Activated naive CD8-positive, alpha-beta T cell treated with anti-CD3 and anti-CD28 coated beads, Interleukin-2, amount 10 ng/mL, durations not matched to agents 7 days and 5 days (primary cell): ENCODE measurements at places on chromosomes 1 and 21.

DNA sequence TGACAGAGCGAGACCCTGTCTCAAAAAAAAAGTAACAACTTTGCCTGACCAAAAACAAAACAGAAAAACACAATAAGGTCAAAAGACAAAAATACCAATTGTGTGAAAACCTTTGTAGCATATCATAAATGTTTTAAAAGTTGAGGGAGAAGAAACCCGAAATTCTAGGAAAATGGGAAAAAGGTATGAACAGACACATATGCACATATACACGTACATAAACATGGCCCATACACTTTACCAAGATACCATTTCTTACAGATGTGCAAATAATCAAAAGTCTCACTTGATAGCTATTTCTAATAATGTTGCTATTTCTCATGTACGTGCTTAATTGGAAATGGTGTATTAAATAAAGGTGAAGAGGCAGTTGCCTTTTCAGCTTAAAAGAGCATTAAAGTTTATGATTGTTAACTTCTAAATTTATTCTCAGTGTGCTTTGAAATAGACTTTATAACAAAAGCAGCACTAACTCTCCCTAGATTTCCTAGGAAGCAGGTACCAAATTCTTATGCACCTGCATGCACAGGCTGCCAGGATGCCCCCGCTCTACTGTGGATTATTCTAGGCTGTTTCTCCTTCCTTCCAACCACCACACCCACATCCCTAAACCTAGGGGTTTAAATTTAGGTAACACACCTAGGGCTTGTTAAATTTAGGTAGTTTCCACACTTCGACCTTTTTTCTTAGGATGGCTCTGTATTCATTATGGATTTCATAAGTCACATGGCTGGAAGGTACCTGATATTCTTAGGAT lies 33.8 kb downstream of the ADARB1 start:
- DNase-seq = no peak

- DNase-seq = no peak
These were observed 210.4 kb downstream of the USH2A start for GRCh38 chr1:216212826-216213225.

GRCh38 chr1:100452641-100453040 lies 85.3 kb upstream of the GPR88 start:
- no peak for DNase-seq

GRCh38 chr1:234963180-234963903 lies 165.3 kb downstream of the TOMM20 start:
- peak; percentile 86 for DNase-seq

GRCh38 chr1:181187337-181188126 lies 99.0 kb downstream of the IER5 start:
- no peak for DNase-seq

DNA sequence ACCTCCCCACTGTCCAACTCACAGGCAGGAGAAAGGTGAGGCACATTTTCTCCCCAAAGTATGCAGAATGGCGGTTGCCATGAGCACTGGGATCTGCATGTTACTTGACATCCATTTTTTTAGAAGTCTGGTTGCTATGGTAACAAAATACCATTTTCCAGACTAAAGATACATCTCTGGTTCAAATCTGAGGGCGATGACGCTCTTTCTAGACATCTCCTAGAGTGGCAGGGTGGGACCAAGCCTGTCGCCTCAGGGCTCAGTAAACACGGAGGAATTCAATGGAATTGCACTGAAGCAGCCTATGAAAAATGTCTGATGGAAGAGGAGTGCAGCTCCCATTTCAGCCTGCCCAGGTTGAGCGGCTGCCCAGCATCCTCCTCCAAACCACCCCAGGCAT lies 21.5 kb upstream of the FAM43B start:
- no peak for DNase-seq

DNA sequence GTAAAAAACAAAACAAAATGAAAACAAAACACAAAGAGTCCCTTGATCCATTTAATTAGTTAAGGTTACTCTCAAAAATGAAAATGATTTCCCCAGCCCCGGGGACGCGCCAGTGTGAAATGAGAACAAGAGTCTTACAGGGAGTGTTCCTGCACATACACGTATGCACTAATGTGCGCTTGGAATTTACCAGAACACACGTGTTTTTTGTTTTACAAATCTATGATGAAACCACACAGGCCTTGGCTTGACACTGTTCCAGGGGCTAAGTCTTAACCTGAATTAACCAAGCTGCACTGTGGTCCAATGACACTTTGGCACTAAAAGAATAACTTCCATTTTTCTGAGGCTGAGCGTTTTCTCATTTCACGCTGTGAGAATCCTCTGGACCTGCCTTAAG lies 63.7 kb downstream of the SLC45A1 start:
- DNase-seq = no peak

DNA sequence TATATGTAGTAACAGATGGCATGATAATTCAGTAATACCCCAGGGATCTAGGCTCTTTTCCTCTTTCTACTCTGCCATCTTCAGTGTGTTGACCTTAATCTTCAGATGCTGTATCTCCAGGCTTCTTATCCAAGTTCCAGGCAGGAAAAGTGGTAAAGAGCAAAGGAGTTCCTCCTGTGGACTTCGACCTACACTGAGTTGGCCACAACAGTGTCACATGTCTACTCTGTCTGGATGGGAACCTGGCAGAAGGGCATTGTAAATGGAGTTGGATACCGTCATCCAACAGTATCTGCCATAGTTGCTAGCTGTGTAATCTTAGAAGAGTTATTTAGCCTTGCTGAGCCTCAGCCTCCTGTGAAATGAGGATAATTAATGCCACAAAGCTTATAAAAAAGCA lies 21.9 kb downstream of the IL23R start:
- no peak for DNase-seq

DNA sequence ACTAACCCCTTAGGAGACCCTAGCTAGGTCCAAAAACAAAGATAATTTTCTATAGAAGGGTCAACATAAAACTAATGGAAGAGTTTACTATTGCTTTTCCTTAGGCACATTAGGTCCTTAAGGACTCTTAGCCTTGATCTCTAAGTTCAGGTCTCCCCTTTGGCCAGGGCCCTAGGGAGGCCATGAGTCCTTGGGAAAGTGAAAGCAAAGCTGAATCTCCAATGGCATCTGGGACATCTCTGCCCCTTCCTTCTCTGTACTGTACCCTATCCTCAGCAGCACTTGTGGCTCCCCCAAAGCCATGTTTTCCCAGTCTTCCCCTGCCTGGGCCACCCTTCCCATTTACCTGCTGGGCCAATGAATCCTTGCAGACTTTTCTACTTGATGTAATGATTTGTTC lies 14.3 kb downstream of the IER5 start:
- no peak for DNase-seq

GRCh38 chr21:34037009-34037795 lies 36.2 kb upstream of the MRPS6 start:
- DNase-seq = no peak

- DNase-seq = peak; percentile 46
These were observed 956 bp upstream of the SCAF4 start for GRCh38 chr21:31732597-31733550.

DNA sequence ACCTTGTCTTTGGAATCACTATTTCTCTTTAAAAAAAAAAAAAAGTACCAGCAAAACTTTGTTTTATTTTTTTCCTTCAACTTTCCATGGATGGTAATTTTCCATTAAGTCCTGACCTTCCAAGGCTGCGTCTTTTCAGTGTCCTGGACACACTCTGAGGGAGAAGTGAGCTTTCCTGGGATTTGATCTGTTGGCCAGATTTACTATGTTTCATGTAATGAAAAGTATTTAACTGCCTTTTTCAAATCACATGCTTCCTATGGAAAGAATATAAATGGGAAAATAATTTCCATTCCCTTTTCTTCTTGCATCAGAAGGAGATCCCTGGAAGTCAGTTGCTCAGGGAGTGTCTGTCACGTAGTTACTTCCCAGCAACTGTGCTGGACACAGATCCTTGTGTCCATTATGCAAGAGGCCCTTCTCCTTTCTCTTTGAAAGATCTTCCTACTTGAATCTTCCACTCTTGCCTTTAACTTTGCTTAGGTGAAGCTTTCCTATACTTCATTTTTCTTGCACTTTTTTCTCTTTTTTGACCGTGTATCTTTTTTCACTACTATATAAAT lies 59.3 kb downstream of the CENPF start:
- no peak for DNase-seq

- no peak for DNase-seq
These were observed 128.5 kb downstream of the RHOU start for GRCh38 chr1:228863776-228864175.

DNA sequence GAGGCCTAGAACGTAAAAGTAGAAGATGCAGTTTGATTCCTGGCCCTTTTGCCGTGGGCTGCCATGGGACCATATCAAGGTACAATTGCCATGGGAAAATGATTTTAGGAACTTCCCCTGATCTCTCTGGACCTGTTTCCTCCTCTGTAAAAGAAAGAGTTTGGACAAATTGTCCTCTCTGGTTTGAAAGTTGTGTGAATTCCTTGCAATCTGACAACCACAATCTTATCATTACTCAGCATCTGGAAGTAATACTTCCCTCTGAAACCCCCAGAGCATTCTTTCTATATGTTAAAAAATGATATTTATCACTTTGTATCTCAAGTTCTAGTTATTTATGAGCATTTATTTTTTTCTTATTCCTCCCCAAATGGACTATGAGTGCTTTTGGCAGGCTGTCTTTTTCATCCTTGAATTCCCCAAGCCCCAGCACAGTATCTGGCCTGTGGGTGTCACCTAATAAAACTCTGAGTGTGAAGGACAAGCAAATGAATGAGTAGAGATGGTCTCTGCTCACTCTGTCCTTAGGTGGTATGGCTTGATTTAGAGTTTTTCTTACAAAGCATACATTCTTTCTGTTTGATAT lies 181.1 kb downstream of the DYRK1A start:
- no peak for DNase-seq

- no peak for DNase-seq
These were observed 591.8 kb downstream of the ADGRL2 start for GRCh38 chr1:82392513-82392912.

DNA sequence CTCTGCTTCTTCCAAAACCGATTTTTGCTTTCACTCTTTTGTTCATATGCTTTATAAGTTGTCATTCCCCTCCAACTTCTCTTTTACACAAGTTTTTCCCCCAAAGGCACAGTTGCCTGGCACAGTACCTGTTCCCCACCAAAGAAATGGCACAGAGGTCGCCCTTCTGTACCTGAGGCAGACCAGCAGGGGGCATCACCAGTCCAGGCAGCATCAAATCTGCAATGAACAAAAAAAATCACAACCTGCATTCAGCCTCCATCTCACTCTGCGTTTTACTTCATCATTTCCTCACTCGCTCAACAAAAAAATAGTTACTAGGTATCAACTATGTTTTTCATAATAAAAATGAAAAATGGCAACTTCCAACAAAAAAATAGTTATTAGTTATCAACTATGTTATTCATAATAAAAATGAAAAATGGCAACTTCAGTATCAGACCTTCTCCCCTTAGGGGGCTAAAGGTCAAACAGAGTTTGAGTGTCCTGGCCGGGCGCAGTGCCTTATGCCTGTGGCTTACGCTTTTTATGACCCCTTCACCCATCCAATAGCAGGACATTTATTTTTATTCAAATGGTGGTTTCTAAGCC lies 4.1 kb downstream of the EIF2D start:
- DNase-seq = peak; percentile 59

GRCh38 chr21:33198346-33199099 lies 31.2 kb upstream of the IFNAR2 start:
- DNase-seq = no peak

DNA sequence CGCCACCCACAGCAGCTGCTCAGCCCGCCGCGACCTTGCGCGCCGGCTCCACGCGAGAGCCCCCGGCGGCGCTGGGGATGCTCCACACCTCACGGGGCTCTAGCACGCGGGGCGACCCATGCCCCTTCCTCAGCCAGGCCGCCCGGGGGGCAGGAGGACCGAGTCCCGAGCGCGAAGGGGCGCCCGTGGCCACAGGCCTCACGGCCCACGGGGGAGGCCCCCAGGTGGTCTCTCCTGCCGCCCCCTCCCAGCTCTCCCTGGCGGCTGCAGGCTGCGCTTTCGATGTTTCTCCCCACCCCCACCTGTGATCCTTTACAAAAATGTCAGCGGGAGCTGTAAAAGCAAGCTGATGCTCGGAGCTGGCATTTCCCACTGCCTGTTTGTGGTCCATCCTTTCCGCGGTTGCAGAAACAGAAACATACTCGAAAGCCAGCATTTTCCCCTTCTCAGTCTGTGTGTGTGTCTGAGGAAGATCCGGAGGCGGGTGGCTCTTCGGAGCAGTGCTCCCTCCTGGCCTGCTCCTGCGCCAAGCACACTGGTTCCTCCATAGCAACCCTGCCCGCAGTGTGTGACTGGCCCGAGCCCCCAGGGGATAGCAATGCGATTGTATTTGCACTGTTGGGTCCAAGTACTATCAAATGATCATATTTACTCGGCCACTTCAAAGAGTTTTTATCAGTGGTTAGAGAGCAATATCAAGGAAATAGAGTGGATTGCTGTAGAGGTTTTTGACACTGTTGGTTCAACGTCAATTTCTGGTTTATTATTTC lies 2.1 kb downstream of the KIF26B start:
- DNase-seq = no peak

DNA sequence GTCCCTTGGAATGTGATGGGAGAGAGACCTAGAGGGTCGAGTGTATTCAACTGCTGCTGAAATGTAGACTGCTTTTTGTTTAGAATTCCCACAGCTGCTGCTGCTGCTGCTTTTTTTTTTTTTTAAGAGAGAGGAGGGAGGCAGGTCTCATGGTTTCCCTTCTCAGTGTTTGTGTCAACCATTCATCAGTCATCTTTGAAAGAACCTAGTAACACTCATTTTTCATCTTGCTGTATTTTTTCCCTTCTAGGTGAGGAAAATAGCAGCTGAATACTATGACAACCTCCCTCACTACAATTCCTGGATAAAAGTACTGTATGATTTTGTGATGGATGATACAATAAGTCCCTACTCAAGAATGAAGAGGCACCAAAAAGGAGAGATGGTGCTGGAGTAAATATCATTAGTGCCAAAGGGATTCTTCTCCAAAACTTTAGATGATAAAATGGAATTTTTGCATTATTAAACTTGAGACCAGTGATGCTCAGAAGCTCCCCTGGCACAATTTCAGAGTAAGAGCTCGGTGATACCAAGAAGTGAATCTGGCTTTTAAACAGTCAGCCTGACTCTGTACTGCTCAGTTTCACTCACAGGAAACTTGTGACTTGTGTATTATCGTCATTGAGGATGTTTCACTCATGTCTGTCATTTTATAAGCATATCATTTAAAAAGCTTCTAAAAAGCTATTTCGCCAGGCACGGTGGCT lies 9.2 kb downstream of the DEGS1 start:
- DNase-seq = no peak

DNA sequence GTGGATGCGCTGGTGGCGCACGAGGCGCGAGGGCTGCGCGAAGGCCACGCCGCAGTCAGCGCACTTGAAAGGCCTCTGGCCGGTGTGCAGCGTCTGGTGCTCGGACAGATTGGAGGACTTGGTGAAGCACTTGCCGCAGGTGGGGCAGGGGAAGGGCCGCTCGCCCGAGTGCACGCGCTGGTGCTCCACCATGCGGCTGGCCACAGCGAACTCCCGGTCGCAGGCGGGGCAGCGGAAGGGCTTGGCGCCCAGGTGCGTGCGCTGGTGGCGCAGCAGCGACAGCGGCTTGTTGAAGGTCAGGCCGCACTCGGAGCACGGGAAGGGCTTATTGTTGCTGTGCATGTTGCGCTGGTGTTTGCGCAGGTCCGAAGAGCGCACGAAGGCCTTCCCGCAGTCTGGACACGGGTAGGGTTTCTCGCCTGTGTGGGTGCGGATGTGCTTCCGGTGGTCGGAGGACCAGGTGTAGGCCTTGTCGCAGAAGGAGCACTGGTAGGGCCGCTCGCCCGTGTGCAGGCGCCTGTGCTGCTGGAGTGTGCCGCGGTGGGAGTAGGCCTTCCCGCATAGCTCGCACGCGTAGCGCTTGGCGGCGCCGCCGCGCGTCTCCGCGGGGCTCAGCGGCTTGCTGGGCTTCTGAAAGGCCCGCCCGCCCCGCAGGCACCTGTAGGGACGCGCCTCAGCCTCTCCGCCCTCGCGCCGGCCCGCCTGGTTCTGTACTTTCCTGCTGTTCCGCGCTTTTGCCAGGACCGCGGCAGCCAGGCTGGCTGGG lies 4.7 kb downstream of the ZNF648 start:
- no peak for DNase-seq
